GM23338 (cell line): ENCODE measurements at places on chromosomes 6 and 20.

DNA sequence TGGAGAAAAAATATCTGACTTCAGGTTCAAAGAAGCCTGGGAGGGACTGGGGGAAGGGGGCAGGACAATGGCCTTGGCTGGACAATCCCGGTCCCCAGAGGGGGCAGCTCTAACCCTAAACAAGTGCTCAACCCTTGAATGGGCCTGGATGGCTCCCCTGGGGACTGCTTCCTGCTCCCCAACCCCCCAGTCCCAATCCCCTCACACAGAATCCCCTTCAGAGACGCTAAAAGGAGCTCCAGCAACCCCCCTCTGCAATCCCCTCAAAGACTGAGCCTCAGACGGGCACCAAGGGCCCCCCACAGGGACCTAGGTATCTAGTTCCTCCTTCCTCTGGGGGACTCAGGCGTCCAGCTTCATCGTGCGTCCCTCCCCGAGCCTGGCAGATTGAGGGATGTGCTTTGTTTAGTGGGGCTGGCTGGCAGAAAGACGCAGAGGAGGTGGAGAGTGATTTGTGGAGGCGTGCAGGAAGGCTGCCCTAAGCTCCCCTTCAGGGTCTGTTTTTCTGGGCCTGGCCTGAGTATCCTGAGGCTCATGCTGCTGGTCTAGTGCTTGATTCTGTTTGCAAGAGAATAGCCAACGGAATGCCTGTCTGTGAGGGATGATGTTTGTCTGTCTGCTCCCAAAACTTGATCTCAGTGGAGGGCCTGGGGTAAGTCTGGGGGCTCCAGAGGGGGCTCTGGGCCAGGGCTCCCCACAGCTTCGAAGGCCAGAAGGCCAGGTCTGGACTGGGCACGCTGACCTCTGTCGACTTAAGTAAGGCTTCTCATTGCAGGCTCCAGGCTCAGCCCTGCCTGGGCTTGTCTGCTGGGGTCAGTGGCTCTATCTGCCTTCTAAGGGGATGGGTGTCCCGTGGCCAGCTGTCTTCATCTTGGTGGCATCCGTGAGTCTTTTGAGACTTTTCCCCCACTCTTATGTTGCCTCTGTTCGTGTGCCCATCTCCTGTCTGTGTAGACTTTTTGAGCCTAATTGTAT lies 1.7 kb upstream of the POU5F1 start:
- peaks cover 49% of the 10 kb centered on the region for H3K4me1 ChIP-seq
- H3K4me3 ChIP-seq: peak overlapping the region; percentile 100
- DNase-seq: peak; percentile 95
- H3K27me3 ChIP-seq: no peaks in the 10 kb centered on the region
- peak overlapping the region; percentile 100 for H3K27ac ChIP-seq

GRCh38 chr6:84258268-84258667 lies 30.8 kb upstream of the CEP162 start:
- H3K36me3 ChIP-seq: no peaks in the 10 kb centered on the region
- H3K27ac ChIP-seq: no peak overlapping the region
- H3K27me3 ChIP-seq: no peaks in the 10 kb centered on the region
- no peak for DNase-seq
- no peak overlapping the region for H3K4me3 ChIP-seq

- no peaks in the 10 kb centered on the region for H3K27me3 ChIP-seq
- H3K27ac ChIP-seq: peak overlapping the region; percentile 14; the same call in 1 of the 2 replicates
- peaks cover 56% of the 10 kb centered on the region for H3K4me1 ChIP-seq
- peak overlapping the region; percentile 80 for H3K4me3 ChIP-seq
- H3K36me3 ChIP-seq: no peaks in the 10 kb centered on the region
- DNase-seq: peak; percentile 70
These were observed 4.4 kb downstream of the AMD1 start for GRCh38 chr6:110878751-110879522.

DNA sequence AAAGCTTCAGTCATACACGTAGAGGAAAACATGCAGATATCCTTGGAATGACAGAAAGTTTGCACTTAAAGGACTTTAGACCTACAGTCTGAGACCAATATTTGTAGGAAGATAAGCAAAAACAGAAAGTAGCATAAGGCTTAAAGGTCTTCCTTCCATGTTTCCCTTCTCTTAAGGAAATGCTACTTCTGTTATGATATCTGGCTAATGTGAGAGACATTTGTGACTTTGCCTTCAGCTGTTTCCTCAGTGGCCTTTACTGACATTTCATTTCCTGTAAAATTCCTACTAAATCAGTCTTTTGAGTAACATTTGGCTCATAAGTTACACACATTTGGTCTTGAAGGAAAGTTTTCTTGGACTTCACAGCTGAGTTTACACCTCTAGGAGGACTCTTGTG lies 713.4 kb downstream of the TBC1D32 start:
- no peaks in the 10 kb centered on the region for H3K27me3 ChIP-seq
- DNase-seq: no peak
- H3K27ac ChIP-seq: no peak overlapping the region
- H3K4me3 ChIP-seq: no peak overlapping the region
- 0 out of 2 replicates have a peak, but pooled peaks cover 6% of the 10 kb centered on the region for H3K4me1 ChIP-seq

GRCh38 chr20:3193806-3194616 lies 10.5 kb downstream of the DDRGK1 start:
- no peaks in the 10 kb centered on the region for H3K4me1 ChIP-seq
- peaks cover 12% of the 10 kb centered on the region for H3K36me3 ChIP-seq
- no peak for DNase-seq
- no peak overlapping the region for H3K4me3 ChIP-seq
